ENCODE measurements at places on chromosomes 16 and 17.

GRCh38 chr17:49407086-49407485, 7.6 kb downstream of the PHB1 start:
- no peak for DNase-seq

- DNase-seq = no peak
Measured at GRCh38 chr17:38508570-38508950, 80.3 kb downstream of the ARHGAP23 start.

DNA sequence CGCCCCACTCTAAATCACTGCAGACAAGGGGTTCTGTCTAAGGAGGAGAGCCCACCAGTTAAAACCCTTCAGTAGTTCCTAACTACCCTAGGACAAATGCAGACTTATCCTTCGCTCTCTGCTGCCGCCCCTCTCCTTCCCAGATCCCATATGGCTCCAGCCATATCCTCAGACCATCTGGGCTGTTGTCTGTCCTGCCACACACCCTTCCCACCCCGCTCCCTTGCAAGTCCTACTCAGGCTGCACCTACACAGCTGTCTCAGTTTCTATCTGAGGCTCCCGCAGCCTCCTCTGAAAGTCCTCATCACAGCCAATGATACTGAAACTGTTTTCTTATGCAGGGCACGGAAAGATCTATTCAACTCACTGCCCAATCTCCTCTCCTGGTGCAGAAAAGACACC, 720 bp upstream of the BCKDK start:
- DNase-seq = no peak

GRCh38 chr16:72798264-72798663, 249.7 kb downstream of the ZFHX3 start:
- no peak for DNase-seq

- DNase-seq = no peak
Measured at GRCh38 chr17:37706446-37706845, 38.4 kb downstream of the HNF1B start.

GRCh38 chr16:85422632-85423550, 190.2 kb upstream of the GSE1 start:
- no peak for DNase-seq

DNA sequence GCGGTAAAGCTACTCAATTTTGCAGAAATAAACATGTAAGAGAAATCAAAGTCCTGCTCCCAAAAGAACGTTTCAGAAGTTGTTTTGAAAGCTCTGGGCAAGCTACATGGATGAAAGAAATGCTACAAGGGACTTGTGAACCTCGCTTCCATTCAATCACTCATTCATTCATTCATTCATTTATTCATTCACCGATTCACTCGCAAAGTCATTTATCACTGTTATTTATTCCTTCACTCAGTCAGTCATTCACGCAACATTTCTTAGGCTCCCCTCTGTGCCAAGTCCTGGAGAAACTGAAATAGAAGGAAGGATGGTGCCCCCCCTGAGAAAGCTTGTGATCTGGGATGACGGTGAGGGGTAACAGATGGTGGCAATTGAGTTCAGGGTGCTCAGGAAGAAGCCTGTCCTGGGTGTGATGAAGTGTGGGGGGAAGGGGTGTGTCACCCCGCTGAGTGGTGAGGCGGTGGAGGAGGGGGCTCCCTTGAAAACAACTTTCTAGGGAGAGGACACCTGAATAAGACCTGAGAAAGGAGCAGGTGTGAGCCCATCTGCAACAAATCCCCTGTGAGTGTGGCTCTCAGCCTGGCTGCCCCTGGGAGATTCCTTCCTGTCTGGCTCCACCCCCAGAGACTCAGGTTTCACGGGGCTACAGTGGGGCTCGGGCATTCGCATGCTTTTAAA, 36.3 kb upstream of the PRSS54 start:
- DNase-seq = no peak

GRCh38 chr16:647173-647902, 1.8 kb upstream of the WDR90 start:
- DNase-seq = no peak

- DNase-seq = no peak
Measured at GRCh38 chr17:50918071-50918932, 52.1 kb upstream of the TOB1 start.

GRCh38 chr17:27764589-27764988, 35.7 kb downstream of the NOS2 start:
- no peak for DNase-seq

- peak; percentile 87 for DNase-seq
Measured at GRCh38 chr16:85699628-85700027, 10.9 kb upstream of the GINS2 start.

DNA sequence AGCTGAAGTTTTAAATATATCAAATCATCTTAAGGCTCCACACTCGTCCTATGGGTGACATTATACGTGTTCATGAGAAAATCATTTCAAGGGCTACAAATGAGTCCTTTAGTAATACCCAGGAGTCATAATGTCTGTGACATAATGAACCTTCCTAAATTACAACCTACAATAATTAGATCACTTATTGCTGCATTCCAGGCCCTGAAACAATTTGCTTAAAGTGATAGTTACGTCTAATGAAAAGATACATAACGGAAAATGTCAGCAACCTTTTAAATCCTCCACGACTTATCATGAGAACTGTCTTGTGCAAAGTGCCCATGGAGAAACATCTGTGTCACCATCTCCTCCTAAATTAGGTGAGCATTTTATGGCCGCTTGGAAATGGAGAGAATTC, 43.4 kb downstream of the IRX3 start:
- DNase-seq = no peak

DNA sequence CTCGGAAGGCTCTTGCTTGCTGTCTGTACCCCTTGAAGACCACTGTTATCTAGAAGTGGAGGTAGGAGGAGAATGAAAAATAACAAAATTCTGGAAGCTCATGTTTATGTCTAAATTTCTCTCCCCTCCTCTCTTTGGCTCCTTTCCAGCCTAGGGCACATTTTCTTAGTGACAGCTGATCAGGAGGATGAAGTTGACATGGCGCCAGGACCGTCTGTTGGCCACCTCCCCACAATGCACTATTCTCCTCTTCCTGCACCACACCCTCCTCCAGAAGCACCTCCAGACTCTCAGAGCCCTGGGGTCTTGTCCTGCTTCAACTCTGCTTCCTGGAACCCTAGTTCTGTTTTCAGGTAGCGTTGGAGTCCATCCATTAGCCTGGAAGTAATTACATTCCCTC, 25.5 kb upstream of the SSTR2 start:
- no peak for DNase-seq

GRCh38 chr17:65942592-65942991, 249.3 kb downstream of the CEP112 start:
- no peak for DNase-seq

- DNase-seq = no peak
Measured at GRCh38 chr16:86630471-86630870, 52.1 kb downstream of the FOXL1 start.

DNA sequence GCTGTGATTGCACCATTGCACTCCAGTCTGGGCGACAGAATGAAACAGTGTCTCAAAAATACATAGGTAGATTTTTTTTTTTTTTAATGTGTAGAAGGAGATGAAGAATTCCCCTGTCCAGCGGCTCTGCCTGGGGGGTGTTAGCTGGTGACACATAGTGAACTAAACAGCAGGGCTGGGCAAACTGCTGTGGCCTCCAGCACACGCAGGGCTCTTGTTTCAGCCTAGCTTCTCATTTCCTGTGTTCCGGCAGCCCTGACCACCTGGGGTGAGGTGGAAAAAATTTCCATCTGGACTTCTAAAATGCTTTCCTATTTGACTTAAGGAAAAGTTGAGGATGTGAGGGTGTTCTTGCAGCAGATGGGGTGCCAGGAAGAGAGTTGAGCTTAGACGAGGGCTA, 33.3 kb upstream of the RGS9 start:
- DNase-seq = peak; percentile 79

GRCh38 chr16:80107900-80108299, 432.9 kb upstream of the DYNLRB2 start:
- DNase-seq = no peak

GRCh38 chr16:30368122-30368791, 2.0 kb downstream of the TBC1D10B start:
- peak; percentile 59 for DNase-seq

- DNase-seq = no peak
Measured at GRCh38 chr17:27575096-27575911, 55.7 kb upstream of the LGALS9 start.

- DNase-seq = no peak
Measured at GRCh38 chr16:89331371-89332109, 114.0 kb downstream of the ZNF778 start.

- DNase-seq = no peak
Measured at GRCh38 chr17:36876966-36877365, 60.3 kb upstream of the LHX1 start.

DNA sequence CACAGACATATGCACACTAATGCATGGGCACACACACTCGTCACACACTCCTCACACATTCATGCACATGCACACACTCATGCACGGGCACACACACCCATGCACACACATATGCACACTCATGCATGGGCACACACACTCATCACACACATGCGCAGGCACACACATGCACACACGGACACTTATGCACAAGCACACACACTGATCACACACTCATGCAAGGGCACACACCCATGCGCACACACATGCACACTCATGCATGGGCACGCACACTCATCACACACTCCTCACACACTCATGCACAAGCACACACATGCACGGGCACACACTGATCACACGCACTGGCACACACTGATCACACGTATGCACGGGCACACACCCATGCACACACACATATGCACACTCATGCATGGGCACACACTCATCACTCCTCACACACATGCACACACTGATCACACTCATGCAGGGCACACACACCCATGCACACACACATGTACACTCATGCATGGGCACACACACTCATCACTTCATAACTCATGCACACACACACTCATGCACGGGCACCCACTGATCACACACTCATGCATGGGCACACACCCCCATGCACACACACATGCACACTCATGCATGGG, 16.1 kb downstream of the ADGRG1 start:
- DNase-seq = no peak

GRCh38 chr16:2904100-2904921, 7.4 kb upstream of the FLYWCH1 start:
- peak; percentile 77 for DNase-seq

DNA sequence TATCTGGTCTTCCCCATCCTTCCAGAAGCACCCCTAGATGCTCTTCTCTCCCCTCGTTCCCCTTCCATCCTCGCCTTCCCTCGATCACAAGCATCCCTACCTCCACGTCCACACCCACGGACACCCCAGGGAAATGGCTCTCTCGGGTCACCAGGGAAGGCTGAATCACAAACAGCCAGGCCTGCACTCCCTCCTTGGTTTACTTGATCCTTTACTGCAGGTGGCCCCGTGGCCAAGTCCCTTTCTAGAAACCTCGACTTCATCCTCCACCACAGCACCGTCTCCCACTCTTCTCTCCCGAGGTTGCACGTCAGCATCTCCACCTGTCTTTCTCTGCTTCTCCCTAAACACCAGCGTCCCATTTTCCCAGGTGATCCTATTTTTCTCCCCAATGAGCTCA, 6.5 kb upstream of the RBFOX3 start:
- no peak for DNase-seq

GRCh38 chr16:49857423-49858181, 1.7 kb upstream of the ZNF423 start:
- peak; percentile 42 for DNase-seq

DNA sequence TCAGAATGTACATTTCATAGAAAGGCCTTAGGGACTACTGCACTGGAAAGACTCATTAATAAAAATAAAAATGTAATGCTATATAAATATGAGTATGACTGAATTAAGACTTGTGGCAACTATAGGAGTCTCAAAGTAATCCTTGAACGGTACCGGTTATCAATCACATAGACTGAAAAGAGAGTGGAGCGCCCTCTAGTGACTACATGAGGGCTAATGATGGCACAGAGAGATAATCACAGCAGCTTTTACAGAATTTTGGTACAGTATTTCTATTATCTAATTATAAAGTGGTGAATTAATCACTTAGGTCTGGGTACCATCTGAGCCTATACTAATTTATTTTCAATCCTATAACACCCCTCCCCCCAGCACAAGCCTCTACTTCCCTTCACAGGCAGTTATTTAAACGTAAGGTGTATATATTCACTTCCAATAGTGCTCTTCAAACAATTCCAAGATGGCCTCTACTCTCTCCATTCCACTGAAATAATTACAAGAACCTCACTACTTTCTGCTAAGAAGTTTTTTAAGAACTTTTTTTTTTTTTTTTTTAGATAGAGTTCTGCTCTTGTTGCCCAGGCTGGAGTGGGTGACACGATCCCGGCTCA, 40.7 kb upstream of the ANKFY1 start:
- DNase-seq = peak; percentile 31

GRCh38 chr17:82300707-82301270, 16.6 kb downstream of the CD7 start:
- peak; percentile 33 for DNase-seq

DNA sequence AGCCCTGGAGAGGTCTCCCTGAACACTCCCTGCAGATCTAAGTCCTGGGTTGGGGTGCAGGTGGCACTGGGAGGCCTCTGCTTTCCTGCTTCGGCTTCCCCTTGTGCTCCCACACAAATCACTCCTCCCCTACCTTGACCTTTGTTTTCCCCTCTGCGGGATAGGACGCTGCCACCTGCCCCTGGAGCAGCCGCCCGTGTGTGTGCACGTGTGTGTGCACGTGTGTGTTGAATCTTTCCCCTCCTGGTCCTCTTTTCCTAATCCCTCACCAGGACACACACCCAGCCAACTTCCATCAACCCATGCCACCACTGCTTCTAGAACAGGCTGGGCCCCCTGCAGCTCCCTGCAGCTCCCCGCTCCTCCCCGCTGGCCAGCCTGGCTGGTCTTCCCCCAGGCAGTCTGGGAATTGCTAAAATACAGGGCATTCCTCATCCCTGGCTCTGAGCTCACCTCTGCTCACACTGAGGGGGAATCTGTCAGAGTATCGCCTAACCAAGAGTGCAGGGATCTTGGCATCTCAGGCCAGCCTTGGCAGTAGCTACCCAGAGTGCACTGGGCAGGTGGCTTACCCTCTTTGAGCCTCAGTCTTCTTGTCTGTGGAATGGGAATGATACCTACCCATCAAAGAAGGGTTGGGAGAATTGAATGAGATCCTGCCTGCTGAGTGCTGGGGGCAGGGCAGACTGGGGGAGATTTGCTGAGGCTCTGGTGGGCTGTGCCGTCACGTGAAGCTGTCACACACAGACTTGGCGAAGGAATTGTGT, 198.5 kb downstream of the NTN1 start:
- no peak for DNase-seq

- DNase-seq = no peak
Measured at GRCh38 chr16:4519274-4520058, 19.1 kb downstream of the CDIP1 start.
